ENCODE measurements at places on chromosomes 11 and 22.

DNA sequence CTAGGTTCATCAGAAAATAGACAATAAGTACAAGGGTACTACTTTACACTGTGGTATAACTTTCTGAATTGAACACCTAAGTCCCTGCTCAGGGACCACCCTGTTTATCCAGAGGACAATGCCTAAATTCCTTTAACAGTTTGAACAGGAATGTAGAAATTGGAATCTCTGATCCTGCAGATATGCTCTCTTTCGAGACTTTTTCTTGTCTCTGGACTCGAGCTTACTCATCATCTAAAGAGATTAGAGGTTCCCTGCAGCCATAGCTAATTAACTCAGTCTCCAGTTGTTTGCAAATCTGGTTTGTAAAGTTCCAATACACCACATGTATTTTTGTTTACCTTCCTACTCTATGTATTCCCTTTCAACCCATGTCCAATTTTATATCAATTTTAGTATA, 1.0 kb downstream of the HOATZ start:
- DNase-seq, result no peak

GRCh38 chr22:42930810-42931420, 73.8 kb upstream of the ARFGAP3 start:
- DNase-seq, result no peak

GRCh38 chr22:37045958-37046357, 5.6 kb upstream of the KCTD17 start:
- DNase-seq, result no peak

DNA sequence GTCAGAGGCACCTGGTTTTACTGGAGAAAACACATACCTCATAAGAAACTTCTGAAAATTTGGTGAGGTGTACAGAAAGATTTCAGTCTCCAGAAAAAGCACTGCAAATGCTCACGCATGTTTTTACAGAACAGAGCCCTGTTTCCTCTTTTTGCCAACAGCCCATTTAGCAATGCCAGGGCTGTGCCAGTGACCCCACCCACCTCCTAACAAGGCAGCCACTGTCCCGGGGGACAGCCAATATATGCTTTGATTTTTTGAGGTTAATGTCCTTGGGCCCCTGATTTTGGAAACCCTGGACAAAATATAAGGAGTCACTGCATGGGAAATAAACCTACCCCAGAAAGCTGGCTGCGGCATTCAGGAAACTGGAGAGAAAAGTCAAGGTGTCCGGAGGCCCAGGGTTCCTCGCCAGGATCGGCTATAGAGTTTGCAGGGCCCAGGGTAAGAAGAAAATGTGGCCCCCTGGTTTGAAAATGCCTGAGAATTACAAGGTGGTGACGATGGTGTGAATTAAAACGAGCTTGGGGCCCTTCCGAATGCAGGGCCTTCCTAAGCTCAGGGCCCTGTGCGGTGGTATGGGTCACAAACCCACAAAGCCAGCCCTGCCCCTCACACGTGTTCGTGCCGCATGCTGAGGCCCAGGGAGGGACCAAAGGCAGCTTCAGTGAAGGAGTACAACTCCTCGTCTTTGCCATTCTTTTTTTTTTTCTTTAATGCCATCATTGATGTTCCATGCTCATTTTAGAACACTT, 71.1 kb upstream of the WNT7B start:
- no peak for DNase-seq

GRCh38 chr11:57646799-57647303, 2.9 kb downstream of the YPEL4 start:
- no peak for DNase-seq

- DNase-seq, result no peak
These were observed 40.1 kb downstream of the TRIM29 start for GRCh38 chr11:120097721-120098385.

Data from activated CD8-positive, alpha-beta memory T cell treated with anti-CD3 and anti-CD28 coated beads, Interleukin-2, amount 50 U/mL, for 4 hours (primary cell).